ENCODE measurements at places on chromosomes 1 and 21.

DNA sequence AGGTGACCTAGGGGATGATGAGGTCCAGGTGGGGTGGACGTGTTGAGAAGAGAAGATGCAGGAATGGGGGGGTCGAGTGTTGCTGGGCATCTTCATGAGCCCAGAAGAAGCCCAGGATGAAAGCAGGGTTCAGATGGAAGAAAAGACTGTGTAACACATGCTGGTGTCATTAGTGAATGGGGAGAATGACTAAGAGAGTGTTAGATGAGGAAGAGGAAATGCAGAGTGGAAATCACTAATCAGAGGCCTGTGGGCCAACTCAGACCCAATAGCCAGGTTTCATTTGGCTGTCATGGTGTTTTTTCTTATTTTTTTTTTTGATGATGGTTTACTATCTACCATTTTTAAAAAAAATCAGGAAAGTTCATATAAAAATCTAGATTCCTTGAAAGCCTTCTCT lies 180.8 kb upstream of the CAMK1G start:
- DNase-seq: no peak

- no peak for DNase-seq
These were observed 24.5 kb downstream of the CFHR5 start for GRCh38 chr1:197001828-197002227.

- no peak for DNase-seq
These were observed 46.3 kb downstream of the MRPL37 start for GRCh38 chr1:54246116-54246721.

- DNase-seq: peak; percentile 59
These were observed 683.0 kb downstream of the MATN1 start for GRCh38 chr1:30040081-30041019.

GRCh38 chr21:45898028-45898350 lies 83.6 kb upstream of the COL6A1 start:
- DNase-seq: no peak

DNA sequence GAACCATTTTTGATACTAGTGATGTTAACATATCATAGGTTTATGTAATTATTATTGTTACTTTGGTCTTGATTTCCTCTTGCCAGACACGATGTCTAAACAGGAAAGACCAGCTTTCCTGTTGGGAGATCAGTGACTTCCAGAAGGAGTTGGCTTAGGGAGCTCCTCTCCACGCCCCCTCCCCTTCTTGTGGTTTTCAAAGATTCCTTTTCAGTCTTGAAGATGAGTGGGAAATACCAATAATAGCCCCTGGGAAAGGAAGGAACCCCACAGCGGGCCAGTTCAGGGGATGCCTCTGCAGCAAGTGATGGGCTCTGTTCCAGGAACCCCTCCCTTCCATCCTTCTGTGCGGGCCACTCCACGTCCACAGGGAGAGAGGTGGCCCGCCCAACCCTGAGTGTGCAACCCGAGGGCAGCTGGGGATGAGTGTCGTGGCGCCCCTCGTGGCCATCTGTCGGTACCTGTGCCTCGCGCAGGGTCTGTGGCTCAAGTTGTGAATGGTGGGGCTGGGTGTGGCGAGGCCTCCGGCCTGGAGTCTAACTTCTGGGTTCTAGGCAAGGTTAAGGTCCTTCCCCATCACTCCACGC lies 65.7 kb downstream of the TLR5 start:
- DNase-seq: no peak

GRCh38 chr1:100217834-100218233 lies 31.8 kb downstream of the DBT start:
- no peak for DNase-seq
